Left renal pelvis (tissue), 4 donors: ENCODE measurements at places on chromosomes 11 and 22. TPM values are rescaled to one million over a fixed set of nuclear protein-coding genes. Genes with fewer than 3 reads are reported as not detected.
A peak's percentile ranks its signal among the peaks of the same experiment; 100 is the strongest.

The SYT13 gene
- 13.8 TPM for polyA plus RNA-seq

The KLHL35 gene
- polyA plus RNA-seq = 0.78 TPM

The SERPIND1 gene
- 3.8 TPM for polyA plus RNA-seq

The GP1BB gene
- polyA plus RNA-seq = 6.1 TPM

The ROBO4 gene
- 16.9 TPM for polyA plus RNA-seq

The FADS3 gene
- 19.8 TPM for polyA plus RNA-seq

The DDTL gene
- 7.3 TPM for polyA plus RNA-seq

The APLNR gene
- 85.4 TPM for polyA plus RNA-seq

The OR51A4 gene
- not detected for polyA plus RNA-seq

The ZP1 gene
- not detected for polyA plus RNA-seq

The CRYAB gene
- 63.6 TPM for polyA plus RNA-seq

The SCGB1A1 gene
- not detected for polyA plus RNA-seq

DNA sequence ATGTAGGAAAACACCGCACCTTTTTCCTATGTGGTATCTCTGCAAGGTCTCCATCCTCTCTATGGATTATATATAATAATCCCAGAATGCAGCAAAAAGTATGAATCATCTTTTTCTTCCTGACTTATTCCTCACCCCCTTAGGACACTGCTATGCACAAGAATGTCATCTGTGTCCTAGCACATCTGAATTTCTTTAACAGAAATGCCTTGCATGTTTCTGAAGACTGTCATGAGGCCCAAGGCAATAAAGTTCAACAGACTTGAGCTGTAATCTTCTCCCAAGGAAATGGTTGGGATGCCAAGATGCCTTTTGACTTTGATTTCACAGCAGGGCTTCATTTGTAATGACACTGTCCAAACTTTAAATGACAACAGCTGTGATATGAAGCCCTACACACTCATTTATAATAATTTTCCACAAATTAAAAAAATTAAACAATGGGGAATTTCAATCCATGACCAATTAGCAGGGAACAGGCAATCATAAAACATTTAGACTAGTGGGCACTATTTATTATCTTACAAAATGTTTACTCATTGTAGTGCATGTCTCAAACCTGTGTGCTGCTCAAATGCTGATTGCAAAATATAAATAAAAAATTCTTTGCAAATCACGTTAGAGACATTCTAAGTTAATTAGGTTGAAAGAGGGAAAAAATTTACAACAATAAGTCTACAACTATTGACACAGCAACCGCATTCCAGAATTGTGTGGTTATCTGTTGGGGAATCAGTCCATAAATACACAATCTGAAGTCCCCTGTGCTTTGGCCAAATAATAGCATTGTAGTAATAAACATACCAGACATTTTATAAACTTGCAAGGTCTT is 242.3 kb downstream of the SWAP70 start:
- DNase-seq = no peak

- DNase-seq = no peak
Measured at GRCh38 chr22:19993926-19994325, 22.7 kb downstream of the ARVCF start.

- DNase-seq = no peak
Measured at GRCh38 chr22:29071261-29072045, 1.4 kb upstream of the KREMEN1 start.

- no peak for DNase-seq
Measured at GRCh38 chr11:2655834-2656622, 43.8 kb downstream of the KCNQ1OT1 start.

- DNase-seq = no peak
Measured at GRCh38 chr11:3152471-3153110, 12.5 kb downstream of the OSBPL5 start.

- no peak for DNase-seq
Measured at GRCh38 chr11:1205121-1205986, 17.5 kb upstream of the MUC5B start.

DNA sequence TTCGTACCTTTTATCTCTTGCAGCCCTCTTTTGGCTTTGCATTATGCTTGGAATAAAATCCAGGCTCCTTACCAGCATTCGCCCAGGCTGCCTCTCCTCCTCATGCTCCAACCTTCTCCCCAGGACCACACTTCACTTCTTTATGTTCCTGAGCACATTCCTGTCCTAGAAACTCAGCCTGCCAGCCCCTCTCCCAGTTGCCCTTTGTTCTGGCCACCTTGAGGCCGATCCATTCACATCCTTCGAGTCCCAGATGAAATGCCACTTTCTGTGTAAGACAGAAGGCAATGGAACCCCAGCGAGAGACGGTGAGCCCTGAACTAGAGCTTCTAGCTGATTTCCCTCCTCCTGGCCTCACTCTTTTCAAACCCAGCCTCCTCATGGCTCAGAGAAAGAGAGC is 73.0 kb upstream of the NTM start:
- DNase-seq = no peak

DNA sequence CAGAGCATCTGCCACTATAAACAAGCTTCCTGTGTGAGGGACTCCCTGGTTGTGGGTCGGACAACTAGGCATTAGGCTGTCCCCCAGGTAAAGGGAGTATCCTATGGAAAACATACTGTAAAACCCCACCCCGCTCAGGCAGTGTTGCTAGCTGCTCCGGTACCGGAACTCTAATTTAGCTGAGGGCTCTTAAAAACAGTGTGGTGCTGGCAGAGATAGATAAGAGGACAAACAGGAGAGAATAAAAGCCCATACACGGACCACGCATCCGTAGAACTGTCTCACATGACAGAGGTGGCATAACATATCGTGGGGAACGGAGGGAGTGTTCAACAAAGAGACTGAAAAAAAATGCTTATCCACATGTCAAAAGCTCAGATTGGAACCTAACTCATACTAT is 3.4 kb upstream of the MOGAT2 start:
- no peak for DNase-seq

- DNase-seq = no peak
Measured at GRCh38 chr11:61578819-61579675, 1.8 kb downstream of the SYT7 start.

- no peak for DNase-seq
Measured at GRCh38 chr22:25478528-25478927, 85.9 kb upstream of the GRK3 start.

DNA sequence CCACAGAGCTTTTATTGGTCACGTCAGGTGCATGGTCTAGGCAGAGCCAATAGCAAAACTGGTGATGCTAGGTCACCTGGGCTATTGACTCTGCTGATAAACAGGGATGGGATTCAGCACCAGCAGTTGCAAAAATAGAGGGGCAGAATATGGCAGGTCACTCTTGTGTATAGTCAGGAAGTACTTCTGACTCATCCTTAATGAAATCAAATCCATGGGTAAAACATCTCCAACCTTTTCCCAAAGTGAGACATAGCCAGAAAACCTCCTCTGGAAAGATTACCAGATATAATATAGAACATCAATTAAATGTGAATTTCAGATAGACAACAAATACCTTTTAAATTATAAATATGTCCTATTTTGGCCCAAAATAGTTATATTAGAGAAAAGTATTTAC is 383.2 kb downstream of the METTL15 start:
- DNase-seq = no peak

GRCh38 chr22:41976070-41976901 is 7.0 kb downstream of the SEPTIN3 start:
- no peak for DNase-seq

DNA sequence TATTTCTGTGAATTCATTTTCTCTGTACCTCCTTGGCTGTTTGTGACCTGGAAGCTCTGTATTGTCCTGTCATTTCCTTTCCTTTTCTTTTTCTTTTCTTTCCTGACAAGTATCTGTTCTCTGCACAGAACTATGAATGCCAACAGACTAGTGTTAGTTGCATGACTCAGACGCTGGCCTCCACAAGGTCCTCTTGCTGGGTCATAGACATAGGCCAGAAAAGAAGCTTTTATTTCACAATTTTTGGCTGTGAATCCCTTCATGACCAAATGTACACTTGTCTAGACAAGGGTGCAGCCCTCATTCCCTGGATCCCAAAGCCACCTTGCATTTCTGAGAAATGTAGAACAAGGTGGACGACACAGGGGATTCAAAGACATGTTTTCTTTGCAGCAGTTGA is 104.1 kb upstream of the MTNR1B start:
- DNase-seq = no peak

- no peak for DNase-seq
Measured at GRCh38 chr22:39434243-39434653, 22.6 kb upstream of the MGAT3 start.

DNA sequence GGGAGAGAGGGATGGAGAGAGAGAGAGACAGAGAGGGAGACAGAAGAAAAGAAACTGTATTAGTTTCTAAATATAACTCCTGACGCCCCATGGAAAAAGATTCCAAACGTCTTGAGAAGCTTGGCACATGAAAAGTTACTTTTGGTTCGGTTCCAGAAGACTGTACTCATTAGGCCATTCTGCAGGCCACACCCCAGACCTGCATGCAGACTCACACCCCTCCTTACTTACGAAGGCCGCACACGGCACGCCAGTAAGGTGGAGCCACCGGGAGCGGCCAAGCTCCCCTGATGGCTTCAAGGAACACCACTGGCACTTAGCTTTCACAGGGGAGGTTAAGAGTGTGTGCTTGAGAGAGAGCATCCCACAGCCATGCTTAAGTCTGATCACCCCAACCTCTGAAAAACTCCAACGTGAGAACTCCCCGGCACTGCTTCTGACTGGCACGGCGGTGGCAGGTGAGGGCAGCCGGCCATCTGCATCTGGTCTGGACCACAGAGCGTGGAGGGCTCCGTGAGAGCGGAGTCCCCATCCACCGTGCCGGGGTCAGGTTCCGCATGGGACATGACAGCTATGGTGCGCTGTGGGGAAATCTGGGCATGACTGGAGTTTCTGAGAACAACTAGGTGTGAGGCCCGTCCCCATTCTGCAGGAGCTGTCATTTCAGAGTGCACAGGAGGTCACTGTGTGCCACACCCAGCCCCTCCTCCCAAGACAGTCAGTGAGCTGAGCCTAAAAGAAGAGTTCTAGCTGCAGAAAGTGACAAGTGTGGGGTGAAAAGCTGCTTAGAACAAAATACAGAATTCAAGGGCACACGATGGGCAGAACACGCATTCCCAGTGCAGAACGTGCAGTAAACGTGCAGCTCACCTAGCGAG is 62.4 kb downstream of the MYH9 start:
- DNase-seq = no peak

- DNase-seq = no peak
Measured at GRCh38 chr22:23147617-23148387, 2.5 kb downstream of the RAB36 start.

GRCh38 chr11:120196826-120197225 is 14.0 kb upstream of the OAF start:
- DNase-seq = no peak

DNA sequence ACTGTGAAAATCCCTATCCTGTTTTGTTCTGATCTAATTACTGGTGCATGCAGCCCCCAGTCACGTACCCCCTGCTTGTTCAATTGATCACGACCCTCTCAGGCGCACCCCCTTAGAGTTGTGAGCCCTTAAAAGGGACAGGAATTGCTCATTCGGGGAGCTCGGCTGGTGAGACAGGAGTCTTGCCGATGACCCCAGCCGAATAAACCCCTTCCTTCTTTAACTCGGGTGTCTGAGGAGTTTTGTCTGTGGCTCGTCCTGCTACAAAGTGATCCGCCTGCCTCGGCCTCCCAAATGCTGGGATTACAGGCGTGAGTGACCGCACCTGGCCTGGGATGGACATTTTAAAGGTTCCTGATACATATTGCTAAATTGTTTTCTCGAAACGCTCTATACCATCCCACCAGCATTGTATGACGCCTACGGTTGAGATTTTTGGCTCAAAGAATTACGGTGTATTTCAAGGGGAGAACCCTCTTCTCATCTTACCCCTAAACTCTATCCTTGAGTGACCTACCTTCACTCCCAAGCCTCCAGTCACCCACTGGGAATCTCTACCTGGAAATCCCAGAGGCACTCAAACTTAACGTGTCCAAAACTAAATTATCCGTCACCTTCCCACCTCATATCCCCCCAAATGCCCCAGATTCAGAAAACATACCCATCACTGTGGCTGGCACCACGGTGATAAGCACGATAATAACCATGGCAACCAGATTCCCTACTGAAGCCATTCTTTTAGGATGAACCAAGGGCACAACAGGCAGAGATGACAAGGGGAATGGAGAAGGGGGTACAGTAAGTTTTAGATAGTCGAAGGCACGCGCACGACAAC is 789 bp upstream of the POLA2 start:
- DNase-seq = no peak

DNA sequence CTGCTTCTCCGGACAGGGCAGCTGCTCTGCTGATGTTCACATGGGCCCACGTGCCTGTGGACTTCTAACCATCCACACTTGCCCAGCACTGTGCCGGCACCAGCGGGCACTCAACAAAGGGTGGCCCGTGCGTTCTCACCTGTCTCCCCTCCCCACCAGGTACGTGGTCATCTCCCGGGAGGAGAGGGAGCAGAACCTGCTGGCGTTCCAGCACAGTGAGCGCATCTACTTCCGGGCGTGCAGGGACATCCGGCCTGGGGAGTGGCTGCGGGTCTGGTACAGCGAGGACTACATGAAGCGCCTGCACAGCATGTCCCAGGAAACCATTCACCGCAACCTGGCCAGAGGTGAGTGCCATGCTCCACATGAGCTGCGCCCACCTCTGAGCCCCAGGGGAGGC is 66.7 kb downstream of the SYT13 start:
- DNase-seq = no peak

DNA sequence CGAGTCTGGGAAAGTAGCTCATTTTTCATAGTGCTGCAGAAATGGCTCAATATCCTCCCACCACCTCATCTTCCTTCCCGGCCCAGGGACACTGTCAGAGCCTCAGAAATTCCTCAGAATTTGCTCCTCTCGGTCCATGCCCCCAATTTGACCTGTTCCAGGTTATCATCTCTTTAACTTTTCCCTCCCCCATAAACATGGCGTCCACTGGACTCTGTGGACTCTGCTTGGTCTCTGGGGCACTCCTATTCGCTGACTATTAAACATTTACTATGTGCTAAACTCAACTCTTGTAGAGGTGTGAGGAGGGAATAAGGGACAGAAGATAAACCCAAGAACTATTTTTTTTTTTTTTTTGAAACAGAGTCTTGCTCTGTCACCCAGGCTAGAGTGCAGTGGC is 8.2 kb upstream of the PC start:
- DNase-seq = no peak

- no peak for DNase-seq
Measured at GRCh38 chr22:27531782-27532530, 269.6 kb downstream of the MN1 start.

GRCh38 chr11:88414385-88414861 is 76.9 kb upstream of the CTSC start:
- peak; percentile 39 for DNase-seq

GRCh38 chr11:130166457-130166784 is 6.8 kb downstream of the ST14 start:
- DNase-seq = no peak

- DNase-seq = no peak
Measured at GRCh38 chr11:127596433-127596832, 595.9 kb upstream of the KIRREL3 start.

DNA sequence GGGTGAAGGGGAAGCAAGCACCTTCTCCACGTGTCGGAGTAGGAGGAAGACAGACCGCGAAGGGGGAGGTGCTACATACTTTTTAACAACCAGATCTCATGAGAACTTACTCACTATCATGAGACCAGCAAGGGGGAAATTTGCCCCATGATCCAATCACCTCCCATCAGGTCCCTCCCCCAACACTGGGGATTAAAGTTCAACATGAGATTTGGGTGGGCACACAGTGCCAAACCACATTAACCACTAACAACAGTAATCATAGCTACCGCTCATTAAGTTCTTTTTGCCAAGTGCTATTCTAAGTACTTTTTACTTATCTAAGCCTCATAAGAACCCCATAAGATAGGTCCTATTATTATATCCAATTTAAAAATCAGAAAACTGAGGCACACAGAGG is 450.5 kb upstream of the DDI1 start:
- no peak for DNase-seq

- no peak for DNase-seq
Measured at GRCh38 chr11:101881586-101881985, 33.2 kb upstream of the CEP126 start.
